NCI-H2107 (cell line): ENCODE measurements at places on chromosomes 3 and 15.

- no peak for DNase-seq
These were observed 54.3 kb upstream of the FGD5 start for GRCh38 chr3:14764331-14765059.

DNA sequence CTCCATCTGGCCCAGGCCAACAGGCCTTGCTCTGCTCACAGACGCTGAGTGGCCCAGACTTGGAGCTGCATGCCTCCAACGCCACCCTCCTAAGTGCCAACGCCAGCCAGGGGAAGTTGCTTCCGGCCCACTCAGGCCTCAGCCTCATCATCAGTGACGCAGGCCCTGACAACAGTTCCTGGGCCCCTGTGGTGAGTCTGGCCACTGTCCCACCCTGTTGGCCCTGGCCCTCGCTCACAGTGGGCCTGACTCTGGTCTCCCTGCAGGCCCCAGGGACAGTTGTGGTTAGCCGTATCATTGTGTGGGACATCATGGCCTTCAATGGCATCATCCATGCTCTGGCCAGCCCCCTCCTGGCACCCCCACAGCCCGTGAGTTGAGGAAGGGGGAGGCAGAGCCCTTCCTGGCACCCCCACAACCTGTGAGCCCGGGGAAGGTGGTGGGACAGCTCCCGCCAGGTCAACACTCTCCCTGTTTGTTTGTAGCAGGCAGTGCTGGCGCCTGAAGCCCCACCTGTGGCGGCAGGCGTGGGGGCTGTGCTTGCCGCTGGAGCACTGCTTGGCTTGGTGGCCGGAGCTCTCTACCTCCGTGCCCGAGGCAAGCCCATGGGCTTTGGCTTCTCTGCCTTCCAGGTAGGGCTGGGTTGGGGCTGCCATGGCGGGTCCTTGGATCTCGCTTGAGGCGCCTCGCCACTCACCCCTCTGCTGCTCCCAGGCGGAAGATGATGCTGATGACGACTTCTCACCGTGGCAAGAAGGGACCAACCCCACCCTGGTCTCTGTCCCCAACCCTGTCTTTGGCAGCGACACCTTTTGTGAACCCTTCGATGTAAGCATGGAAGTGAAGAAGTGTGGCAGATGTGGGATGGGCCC is 10.0 kb downstream of the NT5DC2 start:
- DNase-seq: no peak

DNA sequence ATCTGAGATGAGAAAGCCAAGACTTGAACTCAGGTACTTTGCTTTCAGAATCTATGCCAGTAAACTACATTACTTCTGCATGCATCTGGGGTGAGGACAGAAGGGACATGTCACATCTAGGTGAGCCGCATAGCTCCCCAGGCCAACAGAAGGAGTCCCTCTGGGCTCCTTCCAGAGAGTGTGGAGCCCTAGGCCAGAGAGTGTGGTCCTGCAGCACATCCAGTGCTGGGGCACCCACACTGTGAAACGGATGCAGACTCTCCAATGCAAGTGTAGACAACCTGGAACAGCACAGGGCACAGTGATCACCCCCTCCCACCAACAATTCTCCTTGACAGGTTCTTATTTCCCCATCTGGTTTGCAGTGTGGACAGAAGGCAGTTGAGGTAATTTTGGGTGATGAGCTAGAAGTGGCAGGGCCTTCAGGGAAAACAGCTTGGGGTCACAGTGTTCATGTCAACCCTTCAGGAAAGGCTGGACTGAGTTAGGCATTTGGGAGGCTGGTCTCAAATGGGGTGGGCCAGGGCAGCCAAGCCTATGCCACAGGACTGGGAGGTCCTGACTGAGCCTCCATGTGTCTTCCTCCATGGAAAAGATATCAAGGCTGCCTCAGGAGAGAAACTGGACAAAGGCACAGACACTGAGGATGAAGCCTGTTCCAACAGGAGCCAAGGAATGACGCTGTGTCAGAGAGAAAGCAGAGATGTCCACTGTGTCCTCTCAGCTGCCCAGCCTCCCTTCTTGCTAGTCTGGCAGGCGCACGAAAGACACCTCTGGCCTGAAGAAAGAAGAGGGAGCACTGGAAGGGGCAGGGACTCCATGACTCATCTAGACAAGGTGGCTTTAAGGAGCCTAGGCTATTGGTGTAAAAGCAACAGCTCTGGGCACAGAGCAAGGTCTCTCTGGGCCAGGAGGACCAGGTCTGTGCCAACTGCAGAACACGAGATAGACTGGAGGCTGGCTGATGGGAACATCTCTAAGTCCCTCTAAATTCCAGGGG is 1.7 kb downstream of the PLCD1 start:
- no peak for DNase-seq

DNA sequence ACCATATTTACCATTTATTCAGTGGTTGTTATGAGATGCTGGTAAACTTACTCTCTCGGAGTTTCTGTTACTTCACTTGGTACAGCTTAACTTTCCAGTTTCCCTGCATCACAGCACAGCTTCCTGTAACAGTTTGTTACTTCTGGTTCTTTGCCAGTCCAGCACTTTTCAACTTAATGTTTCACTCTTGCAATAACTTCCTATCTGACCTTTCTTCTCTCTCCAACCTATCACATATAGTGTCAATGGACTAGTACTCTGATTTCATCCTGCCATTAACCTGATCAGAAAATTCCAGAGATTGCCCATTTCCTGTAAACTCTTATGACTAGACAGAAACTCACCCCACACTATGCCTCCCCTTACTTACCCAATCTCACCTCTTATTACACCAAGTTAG is 3.9 kb upstream of the ATP11B start:
- DNase-seq: no peak

DNA sequence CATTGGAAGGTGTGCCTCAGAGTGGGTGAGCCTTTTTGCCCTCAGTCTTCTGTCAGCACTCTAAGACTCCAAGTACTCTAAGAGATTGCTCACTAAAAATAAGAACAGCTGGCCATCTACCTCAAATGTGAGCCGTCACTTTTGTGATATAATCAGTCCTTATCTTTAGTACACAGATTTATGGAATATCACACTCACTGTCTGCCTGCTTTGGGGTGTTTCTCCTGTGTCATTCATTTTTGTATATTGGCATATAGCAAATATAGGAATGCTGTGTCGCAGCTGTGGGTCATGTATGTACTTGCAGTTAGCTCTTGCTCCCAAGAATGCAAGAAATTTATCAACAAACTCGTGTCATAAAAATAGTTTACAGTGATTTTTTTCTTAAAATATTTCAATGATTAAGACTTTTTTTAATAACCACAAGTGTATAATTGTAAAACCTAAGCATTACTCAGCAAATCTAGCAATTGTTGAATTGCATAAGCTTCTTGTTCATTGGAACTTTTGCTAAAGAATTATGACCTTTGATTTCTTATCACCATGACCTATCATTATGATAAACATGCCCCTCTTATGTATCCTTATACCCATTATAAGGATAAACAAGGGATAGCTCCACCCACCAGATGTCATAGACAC is 18.8 kb downstream of the SETD5 start:
- DNase-seq: no peak

GRCh38 chr3:112610121-112610520 is 30.8 kb downstream of the CCDC80 start:
- no peak for DNase-seq

GRCh38 chr3:73137736-73138403 is 76.4 kb downstream of the EBLN2 start:
- no peak for DNase-seq

- no peak for DNase-seq
These were observed 11.6 kb downstream of the TMEM212 start for GRCh38 chr3:171854649-171855305.

DNA sequence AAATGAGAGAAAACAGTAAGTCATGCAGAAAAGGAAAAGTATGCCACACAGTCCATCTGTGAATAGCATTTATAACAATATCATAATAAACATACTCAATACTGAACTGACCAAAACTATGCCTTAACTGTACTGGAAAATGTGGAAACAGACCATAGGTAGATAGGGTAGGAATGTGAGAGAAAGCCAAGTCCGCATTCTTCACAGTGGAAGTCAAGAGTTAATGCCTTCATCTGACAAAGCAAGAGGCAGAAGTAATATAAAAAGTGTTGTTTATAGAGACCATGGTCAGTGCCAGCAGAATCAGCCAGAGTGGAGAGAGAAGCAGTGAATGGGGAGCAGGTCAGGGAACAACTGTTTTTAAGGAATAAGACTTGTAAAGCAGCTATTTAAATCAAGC is 52.3 kb downstream of the KBTBD12 start:
- DNase-seq: no peak

DNA sequence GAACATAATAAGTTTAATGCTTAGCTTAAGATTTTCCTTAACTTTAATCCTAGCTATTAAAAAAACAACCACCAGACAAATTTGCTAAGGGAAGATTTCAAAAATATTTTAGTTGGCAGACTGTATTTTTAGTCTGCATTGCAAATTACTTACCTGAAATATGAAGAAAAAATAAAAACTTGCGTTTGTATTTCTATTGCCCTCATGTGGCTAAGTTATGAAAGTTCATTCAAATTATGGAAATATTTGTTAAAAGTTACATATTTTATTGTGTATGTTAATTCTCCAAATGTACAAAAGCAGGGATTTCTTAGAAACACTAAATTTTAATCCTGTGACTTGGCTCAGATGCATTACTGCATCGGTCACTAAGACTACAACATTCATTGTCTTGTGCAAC is 15.0 kb downstream of the GTF2A2 start:
- no peak for DNase-seq

- no peak for DNase-seq
These were observed 45.5 kb downstream of the GREM1 start for GRCh38 chr15:32763295-32763694.

GRCh38 chr15:88637841-88638625 is 783 bp upstream of the ISG20 start:
- DNase-seq: no peak

DNA sequence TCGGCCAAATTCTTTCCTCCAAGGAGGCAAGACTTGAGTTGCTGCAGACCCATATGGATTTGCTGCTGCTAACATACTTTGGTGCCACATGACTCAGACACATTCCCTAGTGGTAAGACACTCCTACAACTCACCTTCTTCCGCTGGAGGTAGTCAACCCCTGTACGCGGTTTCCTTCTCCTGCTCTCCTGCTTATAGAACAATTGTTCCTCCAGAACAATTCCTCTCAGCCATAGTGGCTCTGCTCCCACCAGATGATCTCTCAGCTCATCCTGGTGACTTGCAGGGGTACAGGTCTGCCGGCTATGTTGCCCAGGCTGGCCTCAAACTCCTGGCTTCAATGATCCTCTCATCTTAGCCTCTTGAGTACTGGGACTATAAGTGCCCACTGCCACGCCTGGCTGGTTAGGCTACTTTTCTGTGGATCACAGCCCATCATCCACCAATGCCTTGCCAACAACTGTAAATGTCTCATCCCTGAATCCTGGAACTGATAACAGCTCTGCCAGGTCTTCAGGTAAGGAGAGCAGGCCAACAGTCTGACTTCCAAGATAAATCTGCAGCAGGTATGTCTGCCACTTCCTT is 2.4 kb upstream of the CXCR6 start:
- no peak for DNase-seq

DNA sequence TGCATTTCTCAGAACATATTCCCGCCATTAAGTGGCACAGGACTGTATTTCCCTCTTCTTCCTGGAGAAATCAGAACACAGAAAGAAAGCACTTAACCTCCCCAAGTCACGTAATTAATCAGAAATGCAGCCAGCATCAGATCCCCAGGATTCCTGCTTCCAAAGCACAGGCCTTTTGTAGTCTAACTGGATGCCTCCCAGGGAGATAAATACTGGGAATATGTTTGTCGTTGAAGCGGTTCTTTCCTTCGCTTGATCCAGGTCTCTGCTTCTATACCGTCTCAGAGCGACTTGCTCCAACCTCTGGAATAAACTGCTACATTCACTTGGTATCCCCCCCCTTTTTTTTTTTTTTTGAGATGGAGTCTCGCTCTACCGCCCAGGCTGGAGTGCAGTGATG is 198.6 kb downstream of the KBTBD8 start:
- DNase-seq: no peak
